ENCODE measurements at places on chromosomes 2 and 18. TPM values are rescaled to one million over a fixed set of nuclear protein-coding genes. Genes with fewer than 3 reads are reported as not detected.

- DNase-seq: no peak
Measured at GRCh38 chr18:10399465-10399864, 55.0 kb upstream of the APCDD1 start.

DNA sequence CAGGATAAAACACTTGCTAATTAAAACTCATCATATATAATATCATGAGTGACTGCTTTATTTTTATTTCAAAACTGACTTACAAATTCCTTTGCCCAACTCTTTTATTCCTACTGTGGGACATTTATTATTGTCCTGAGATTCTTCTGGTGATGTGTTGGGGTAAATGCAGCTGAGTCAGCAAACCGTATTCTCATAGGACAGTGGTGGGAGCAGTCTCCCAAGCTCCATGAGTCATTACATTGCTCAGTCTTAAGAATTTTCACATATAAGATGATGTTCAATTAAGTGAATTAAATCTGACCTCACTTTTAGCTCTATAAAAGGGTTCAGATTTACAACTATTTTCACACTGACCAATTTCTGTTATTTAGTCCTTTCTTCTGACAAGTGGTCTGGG lies 1530.7 kb downstream of the LRP1B start:
- DNase-seq: no peak

DNA sequence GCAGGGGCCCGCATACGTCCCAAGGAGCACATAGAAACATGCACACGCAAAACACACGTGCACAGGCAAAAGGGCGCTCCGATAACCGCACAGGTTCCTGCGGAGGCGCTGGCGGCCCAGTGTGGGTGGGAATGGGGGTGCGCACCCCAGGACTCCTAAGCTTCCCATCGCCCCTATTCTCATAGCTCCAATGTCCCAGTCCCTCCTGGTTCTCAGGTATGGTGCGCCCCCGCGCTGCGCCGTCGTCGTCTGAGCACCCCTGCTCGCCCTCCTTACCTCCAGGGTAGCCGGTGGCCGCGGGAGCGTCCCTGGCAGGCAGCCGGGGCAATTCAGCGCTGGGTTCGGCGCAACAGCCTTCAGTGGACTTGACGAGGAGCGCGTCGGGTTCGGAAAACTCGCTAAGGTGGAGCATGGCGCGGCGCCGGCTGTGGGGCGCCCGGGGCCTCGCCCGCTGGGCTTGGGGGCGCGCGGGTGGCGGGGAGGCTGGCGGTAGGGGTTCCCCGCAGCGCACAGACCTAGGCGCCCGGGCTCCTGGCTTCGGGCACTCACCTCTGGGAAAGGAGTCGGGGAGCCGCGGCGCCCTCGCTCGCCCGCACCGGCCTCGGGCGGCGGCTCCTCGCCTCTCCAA lies 328 bp downstream of the EGR4 start:
- DNase-seq: no peak

DNA sequence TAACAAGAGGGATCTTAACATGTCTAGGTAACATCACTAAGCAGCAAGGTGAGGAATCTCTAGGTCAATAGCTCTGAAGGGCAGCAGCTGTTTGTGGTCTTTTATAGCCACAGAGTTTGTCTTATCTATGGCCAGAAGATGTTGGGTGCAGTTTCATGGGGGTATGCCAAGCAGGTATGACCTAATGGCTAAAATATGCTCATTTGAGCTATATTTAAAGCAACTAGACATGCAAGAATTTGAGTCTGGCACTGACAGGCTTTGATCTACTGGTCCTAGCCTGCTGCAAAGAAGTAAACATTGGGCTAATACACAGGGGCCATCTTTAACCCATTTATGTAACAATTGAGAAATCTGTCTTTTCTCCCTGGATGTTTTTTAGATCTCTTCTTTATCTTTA lies 13.9 kb upstream of the UGP2 start:
- DNase-seq: no peak

Gene PTPN4
- total RNA-seq: 41.1 TPM

Gene SGPP2
- total RNA-seq: 30.6 TPM

GRCh38 chr2:149313512-149313972 lies 16.8 kb upstream of the LYPD6 start:
- no peak for DNase-seq

GRCh38 chr2:224594840-224595239 lies 9.7 kb upstream of the CUL3 start:
- no peak for DNase-seq

Gene GRP
- total RNA-seq: not detected

Gene PSD4
- total RNA-seq: 2.9 TPM

- DNase-seq: no peak
Measured at GRCh38 chr18:13613099-13613498, 113.3 kb downstream of the FAM210A start.

- DNase-seq: peak; percentile 96
Measured at GRCh38 chr2:46847185-46847710, 68.4 kb downstream of the MCFD2 start.

GRCh38 chr2:142603759-142604158 lies 273.7 kb upstream of the KYNU start:
- no peak for DNase-seq

DNA sequence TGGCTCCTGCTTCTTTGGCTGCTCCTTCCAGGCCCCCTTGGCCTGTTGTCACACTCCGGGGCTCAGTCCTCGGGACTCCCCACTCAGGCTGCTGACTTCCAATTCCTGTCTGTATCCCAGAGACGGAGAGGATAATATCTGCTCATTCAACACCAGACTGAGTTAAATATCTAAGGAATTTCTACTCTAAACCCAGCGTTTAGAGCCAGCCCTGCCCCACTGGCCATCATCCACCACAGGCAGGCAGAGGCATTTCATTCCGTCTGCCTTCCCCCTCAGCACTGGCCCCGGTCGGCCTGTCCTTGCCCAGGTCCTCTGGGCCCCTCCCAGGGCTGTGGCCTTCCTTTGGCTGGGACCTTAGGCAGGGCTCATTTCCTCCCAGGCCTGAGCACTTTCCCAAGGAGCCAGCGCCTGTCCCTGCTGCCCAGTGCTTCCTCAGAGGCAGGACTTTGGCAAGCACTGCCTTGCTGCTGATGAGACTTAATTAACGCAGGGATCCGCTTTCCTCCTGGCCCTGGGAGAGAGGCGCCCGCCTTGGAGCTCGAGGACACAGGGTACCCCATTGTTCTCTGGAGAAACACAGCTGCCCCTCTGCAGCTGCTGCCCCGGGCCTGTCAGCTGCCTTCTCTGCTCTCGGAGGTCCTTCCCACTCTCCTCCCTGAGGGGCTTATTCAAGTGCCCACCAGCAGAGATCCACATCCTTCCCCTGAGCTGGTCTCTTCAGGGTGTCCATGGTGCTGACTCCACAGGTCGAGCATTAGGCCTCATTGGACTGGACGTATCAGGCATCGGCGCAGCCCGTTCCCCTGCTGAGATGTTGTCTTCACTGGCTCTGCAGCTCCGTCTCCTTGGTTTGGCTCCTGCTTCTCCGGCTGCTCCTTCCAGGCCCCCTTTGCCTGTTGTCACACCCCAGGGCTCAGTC lies 42.8 kb downstream of the ATOH8 start:
- peak; percentile 64 for DNase-seq

- no peak for DNase-seq
Measured at GRCh38 chr2:204258890-204259289, 286.4 kb upstream of the PARD3B start.

DNA sequence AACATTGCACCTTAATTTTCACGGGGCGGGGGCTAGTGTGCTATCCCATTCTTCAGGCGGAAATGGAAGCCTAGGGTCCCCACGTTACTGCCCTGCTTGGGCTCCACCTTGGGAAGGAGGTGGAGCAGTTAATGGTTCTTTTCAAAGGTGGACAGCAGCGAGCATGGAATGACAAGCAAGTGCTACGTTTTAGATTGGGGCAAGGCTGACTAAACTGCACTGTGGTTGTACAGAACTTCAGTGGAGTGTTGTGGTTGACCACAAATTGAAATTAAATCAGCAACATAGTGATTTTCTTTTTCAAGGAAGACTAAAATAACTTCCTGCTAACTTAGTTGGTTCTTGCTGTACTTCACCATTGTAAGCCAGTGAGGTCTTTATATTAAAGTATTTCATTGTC lies 47.0 kb downstream of the CHRNA1 start:
- no peak for DNase-seq

DNA sequence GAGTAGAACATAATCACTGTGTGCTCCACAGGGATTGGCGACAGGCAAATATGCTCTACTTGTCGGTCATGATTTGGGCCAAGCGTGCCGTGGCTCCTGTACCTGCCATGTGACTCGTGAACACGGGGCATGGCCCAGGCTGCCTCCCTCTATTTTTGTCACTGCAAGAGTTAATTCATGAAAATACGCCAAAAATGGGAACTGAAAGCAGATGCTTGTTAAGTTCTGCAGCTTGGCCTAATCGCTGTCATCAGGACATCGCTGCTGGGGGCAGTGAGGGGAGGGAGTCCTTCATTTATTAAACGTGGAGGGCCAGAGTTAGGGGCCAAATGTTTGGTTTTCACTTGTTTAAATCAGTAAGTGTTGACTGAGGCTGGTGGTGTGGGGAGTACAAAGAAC lies 177.8 kb downstream of the BCL2 start:
- DNase-seq: no peak

DNA sequence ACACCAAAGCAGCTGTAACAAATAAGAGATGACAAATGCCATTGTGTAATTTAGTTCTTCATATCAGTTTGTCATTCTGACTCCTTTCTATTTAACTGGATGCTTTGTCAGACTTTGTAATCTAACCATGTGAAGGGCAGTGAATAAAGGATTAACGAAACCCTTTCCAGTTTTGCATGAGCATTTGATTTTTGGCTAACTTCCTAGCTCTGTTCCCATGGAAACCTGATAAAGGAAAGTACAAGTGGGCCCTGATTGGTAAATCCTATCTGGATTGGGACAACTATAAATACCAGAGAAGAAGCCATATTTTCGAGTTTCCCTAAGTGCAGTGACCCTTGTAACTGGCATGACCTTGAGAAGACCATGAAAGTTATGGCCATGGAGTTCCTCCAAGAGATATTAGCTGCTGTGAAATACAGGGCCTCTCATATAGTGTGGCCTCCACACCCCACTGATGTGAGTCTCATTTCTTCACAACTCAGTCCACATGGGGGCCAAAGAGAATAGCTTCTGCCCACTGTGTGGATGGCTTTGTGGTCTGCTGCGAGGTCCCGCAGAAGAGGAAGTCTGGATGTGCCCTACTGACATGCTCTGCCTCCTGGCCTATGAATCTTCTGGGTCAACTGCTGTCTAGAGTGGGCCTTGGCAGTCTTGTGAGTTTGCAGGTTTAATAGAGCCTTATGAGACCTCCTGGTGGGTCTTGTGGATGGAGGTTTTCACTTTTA lies 38.2 kb upstream of the CYP1B1 start:
- no peak for DNase-seq

Gene POTEC
- total RNA-seq: not detected

Gene CGREF1
- total RNA-seq: 0.87 TPM

DNA sequence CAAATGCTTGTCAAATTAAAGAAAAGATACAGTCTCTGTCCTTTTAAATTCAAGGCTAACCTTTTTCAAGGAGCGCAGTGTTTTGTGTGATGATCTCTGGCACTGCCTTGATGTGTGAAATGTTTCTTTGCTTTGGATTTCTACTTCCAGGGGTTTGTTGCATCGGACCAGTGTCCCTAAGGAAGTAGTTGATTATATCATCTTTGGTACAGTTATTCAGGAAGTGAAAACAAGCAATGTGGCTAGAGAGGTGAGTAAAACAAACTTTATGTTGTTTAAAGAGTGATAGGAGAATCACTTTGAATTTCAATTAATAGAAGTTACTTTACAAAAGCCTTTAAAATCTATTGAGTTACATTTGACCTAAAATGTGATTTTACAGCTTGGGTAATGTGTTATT lies 28.8 kb downstream of the HADHB start:
- DNase-seq: no peak

GRCh38 chr18:48955830-48956261 lies 5.1 kb upstream of the SMAD7 start:
- no peak for DNase-seq

- no peak for DNase-seq
Measured at GRCh38 chr18:12359515-12359927, 17.5 kb downstream of the AFG3L2 start.

- no peak for DNase-seq
Measured at GRCh38 chr2:62038975-62039771, 133.7 kb downstream of the COMMD1 start.

Gene STARD6
- total RNA-seq: not detected

DNA sequence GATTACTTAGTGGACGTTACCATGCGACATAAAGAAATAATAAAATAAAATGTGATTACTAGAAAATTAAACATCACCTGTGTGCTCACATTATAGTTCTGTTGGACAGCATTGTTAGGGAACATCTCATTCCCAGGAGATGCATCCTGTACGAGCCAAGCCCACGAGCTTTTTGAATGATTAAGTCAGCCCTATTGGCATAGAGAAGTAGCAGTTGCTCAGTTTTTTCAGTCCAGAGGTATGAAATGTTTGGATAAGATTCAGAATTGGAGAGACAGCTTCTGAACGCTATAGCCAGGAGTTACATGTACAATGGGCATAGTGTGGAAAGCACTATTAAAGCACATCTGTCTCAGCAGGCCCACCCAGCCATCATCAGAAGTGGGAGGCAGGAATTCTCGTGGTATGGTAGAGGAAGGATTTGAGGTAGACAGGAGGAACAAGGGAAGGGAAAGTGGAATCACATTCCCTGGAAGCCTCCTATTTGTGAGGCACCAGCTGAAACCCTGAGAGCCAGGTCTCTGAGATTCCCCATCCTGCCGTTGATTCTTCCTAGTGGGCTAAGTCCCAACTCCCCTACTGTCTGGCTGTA lies 8.6 kb downstream of the SPATS2L start:
- no peak for DNase-seq

Gene SCN3A
- total RNA-seq: 0.84 TPM

DNA sequence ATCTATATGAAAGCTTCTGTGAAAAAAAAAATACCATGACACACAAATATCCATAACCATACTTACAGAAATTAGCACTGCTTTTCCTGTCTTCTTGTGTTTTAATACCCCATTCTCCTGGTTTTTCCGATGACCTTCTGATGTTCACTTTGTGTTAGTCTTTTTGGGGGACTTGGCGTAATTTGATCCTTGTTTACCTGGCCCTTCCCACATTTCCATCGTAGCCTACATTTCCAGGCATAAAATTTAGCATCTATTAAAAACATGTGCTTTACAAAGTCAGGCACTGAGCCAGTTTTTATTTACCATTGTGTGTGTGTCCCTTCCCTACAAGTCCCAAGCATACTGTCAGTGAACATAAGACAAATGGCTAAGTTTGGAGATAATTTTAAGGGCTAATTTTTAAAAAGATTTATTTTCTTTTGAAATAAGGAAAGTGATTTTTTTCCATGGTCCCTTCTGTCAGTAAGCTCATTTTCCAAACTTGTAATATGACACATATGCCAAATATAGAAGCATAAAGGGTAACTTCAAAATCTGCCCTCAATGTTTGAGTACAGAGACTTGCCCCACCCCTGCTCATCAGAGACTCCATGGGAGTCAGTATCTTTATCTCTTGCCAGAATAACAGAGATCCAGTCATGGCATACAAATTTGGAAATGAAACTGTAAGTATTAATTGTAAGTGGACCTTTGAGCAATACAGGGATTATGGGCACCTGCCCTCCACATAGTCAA lies 27.3 kb downstream of the SESTD1 start:
- DNase-seq: no peak

Gene HS6ST1
- 35.2 TPM for total RNA-seq
